Activated CD4-positive, alpha-beta T cell treated with anti-CD3 and anti-CD28 coated beads for 48 hours (primary cell): ENCODE measurements at places on chromosomes 13 and 19.

DNA sequence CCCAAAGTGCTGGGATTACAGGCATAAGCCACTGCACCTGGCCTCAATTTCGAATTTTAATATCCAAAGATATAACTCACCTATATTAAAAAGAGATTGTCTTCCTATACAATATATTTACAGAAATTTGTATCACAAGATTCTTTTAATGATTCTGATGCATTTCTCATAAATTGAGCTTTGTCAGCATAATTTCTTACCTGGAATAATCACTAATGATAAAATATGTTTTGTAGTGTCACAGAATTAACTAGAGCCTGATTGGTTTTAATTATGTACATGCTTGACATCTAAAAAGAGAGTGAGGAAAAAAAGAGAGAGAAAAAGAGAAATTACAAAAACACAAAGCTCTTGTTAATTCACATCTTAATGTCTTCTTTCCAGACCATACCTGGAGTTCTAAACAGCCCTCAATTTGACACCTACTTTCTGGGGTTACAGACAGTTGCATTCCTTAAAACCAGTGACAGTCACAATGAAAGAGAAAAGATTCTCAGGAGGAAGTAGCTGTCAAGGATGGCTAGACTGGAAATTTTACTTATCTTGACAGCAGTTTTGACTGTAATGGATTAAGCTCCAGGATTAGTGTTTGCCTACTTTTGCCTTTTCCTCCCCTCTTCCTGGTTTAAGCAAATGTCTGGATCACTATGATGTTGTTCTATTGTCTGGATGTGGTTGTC lies 214.4 kb downstream of the SPRY2 start:
- DNase-seq, result no peak

GRCh38 chr19:8690753-8691539 lies 7.6 kb downstream of the ACTL9 start:
- DNase-seq, result no peak

- DNase-seq, result no peak
Measured at GRCh38 chr13:67193979-67194378, 36.2 kb downstream of the PCDH9 start.

DNA sequence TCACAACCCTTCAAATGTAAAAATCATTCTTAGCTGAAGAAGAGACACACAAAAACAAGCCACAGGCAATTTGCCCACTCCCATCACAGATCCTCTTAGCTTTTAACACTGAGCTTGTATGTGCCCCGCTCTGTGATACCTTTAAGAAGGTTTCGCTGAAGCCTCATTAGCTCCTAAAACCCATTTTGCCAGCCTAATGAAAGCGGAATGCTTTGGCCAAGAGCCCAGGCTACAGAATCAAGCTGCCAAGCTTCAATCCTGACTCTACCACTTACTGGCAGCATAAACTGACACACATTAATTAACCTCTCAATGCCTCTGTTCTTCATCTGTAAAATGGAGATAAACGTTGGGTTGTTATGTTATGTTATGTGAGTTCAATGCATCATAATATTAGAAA lies 10.5 kb downstream of the ZNF112 start:
- no peak for DNase-seq

DNA sequence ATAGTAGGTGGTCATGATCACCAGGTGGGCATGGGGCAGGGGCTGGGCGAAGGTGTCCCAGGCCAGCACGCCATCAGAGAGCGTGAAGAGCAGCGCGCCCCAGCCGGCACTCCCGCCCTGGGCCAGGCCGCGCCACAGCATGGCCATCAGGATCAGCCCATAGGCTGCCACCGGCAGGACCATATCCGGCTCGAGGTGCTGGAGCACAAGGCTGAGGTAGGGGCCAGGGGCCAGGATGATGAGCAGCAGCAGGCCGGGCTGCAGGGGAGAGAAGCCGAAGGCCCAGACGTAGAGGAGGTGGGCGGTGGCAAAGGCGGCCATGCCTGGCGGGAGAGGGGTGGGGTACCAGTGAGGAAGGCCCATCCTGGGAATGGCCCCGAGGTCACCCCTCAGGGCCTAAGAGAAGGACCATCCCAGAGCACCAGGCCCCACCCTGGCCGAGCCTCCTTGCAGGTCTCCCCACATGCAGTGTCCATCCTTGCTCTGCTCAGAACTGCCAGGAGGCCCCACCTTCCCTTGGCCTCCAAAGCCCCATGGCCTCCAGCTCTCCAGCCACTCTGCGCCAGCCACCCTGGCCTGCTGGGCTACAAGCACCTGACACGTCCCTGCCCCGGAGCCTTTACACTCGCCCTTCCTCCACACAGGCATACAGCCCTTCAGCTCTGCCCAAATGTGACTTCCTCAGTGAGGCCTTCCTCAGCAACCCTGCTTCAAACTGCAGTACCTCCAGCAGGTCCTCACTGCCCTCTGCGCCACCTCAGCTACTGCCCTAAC lies 1.1 kb downstream of the TMEM86B start:
- no peak for DNase-seq

DNA sequence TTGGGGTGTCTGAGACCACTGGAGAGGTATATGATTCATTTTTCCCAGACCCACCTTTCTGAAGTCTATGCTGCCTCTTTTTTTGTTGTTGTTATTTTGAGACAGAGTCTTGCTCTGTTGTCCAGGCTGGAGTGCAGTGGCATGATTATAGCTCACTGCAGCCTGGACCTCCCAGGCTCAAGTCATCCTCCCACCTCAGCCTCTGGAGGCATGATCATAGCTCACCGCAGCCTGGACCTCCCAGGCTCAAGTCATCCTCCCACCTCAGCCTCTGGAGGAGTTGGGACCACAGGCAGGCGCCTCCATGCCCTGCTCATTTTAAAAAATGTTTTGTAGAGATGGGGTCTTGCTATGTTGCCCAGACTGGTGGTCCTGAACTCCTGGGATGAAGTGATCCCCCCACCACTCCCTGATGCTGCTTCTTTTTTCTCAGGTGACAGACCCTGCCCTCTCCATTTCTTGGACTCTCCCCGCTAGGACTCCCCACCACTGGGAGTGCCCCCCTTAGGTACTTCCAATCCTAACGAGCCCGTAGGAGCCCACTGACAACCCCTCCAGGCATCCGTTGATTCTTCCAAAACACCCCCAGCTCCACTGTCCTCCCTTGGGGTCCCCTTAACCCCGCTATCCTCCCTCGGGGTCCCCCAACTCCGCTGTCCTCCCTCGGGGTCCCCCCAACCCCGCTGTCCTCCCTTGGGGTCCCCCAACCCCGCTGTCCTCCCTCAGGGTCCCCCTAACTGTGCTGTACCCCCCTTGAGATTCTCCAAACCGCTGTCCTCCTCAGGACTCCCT lies 45.4 kb downstream of the ARHGEF18 start:
- no peak for DNase-seq

DNA sequence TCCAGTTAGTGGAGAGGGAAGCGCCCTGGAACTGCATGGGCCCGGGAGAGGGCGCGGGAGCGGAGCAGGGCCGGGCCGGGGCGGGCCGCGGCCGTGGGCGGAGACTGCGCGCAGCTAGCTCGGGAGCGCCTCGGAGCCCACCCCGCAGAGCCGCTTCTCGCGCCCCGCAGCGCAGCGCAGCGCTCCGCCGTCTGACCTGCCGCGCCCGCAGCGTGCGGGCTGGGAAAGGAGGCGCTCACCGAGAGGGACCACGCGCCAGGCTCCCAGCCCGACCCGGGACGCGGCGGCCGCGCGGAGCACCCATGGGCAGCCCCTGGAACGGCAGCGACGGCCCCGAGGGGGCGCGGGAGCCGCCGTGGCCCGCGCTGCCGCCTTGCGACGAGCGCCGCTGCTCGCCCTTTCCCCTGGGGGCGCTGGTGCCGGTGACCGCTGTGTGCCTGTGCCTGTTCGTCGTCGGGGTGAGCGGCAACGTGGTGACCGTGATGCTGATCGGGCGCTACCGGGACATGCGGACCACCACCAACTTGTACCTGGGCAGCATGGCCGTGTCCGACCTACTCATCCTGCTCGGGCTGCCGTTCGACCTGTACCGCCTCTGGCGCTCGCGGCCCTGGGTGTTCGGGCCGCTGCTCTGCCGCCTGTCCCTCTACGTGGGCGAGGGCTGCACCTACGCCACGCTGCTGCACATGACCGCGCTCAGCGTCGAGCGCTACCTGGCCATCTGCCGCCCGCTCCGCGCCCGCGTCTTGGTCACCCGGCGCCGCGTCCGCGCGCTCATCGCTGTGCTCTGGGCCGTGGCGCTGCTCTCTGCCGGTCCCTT lies at the start of gene MLNR:
MLNR (plus strand) TSS at position 303 of the 820 bp plus-strand sequence; CDS start at position 303, 0 bp downstream.
- DNase-seq, result peak; percentile 65

GRCh38 chr19:41616792-41617621 lies 9.9 kb downstream of the CEACAM4 start:
- peak; percentile 10 for DNase-seq

DNA sequence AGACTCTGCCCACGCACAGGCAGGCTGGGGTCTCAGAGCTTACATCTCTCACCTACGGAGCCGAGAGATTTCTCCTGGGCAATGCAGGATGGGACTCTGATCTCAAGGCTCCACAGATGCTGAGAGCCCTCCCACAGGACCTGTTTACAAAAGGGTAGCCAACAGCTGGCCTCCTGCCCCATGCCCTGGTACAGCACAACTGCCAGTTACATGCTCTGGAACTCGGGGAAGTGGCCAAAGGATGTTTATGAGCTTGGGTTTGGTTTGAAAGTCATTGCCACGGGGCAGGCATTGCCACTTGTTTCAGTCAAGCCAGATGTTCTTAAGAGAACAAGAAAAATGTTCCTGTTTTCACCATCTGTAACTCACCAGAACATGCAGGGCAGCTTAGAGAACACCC lies 3.5 kb downstream of the DHRS12 start:
- DNase-seq, result no peak

GRCh38 chr13:35876601-35877000 lies 254.6 kb downstream of the DCLK1 start:
- DNase-seq, result no peak

DNA sequence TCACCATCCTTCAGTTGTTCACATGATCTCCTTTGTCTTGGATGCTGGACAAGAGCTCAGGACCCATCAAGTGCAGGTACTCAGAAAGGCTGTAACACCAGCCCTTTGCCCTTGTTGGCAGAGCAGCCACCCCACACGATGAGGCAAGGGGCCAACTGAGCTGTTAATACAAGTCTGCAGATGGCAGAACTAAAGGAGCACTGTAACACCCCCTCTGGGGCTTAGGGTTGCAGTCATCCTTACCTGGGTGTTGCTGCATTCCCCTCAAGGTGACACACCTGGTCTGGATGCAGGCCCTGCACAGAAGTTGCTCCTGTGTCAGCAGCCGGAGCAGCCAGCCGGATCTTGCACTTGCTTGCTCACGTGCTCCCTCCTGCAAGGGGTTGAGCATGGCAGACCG lies 52.0 kb downstream of the STARD13 start:
- DNase-seq, result no peak

GRCh38 chr19:44939668-44940067 lies 2.4 kb upstream of the APOC4 start:
- no peak for DNase-seq

GRCh38 chr19:35120492-35120891 lies 4.9 kb downstream of the FXYD3 start:
- no peak for DNase-seq

DNA sequence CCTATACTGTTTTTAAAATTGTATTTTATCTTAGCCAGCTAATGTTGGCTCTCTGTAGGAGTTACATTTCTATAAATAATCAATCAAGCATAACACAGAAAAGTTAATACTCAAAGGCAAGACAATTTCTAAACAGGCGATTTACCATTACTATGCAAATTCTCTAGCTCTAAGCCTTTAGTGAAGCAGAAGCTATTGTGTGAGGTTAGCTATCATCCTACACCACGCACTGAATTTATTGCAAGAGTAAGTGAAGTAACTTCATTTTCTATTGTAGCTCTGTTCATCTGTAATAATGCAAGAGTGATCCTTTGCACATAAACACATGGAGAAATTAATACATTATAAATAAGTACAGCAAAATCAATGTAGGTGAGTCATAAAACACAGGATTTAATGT lies 439.3 kb downstream of the PCDH9 start:
- DNase-seq, result no peak

DNA sequence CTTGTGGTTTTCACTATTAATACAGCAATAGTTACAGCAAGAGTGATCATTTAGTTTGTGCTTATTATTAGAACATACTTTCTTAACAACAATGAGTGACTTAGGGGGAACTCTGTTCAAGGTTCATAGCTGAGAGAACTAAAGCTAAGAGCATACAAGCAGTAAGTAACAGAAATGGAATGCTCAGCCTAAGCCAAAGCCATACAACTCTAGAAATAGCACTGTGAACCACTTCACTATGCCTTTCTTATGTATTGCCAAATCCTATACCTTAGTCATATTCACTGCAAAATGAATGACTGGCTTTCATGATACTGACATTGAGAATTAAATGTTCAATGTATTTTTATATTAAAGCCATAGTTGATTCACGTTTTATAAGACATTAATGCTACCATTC lies 599.7 kb upstream of the SLITRK1 start:
- no peak for DNase-seq

GRCh38 chr19:29422486-29423085 lies 103.2 kb upstream of the VSTM2B start:
- DNase-seq, result no peak

GRCh38 chr19:29006057-29006735 lies 206.8 kb downstream of the UQCRFS1 start:
- no peak for DNase-seq

- DNase-seq, result no peak
Measured at GRCh38 chr13:30705680-30706079, 29.7 kb upstream of the ALOX5AP start.

DNA sequence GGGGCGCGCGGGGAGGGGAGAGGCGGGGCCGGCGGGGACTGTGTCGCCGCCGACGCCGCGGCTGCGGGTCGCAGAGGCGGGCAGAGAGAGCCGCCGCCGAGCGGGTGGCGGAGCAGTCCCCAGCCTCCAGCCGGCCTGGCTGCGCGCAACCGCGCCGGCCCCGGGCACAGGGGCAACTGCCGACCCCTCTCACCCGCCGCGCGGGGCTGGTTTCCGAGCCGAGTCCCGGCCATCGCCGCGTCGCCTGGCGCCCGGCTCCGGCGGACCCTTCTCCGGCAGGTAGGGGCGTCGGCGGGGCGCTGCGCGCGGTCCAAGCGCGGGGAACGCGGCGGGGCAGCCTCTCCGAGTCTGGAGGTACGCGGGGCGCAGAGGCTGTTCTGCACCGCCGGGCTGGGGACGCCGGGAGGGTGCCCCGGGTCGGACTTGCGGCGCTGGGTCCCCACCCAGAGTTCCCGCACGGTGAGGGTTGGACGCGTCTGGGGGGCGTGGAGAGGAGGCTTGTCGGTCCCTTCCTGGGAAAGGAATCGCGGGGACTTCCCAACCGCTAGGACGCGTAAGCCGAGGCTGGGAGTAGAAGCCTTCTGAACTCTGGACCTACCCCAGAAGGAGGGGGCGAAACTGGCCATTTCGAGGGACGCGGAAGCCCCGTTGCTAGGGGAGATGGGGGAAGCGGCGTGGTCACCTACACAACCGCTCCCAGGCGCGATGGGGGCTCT lies 133.6 kb upstream of the MYO16 start:
- DNase-seq, result no peak
